A549 treated with CpdA at 1 μM for 4 hours (cell line): ENCODE measurements at places on chromosomes 7 and 10. TPM values are rescaled to one million over a fixed set of nuclear protein-coding genes. Genes with fewer than 3 reads are reported as not detected.

The EIF4EBP2 gene
- total RNA-seq, result 12.4 to 16.3 TPM (median 14.8 TPM) in 5 replicates

The SLC26A5 gene
- not detected in 5 replicates for total RNA-seq

The FAM25C gene
- 1.2 to 4.7 TPM (median 1.8 TPM) in 3 of 5 replicates, not detected in the others for total RNA-seq

The TTYH3 gene
- total RNA-seq, result 46.2 to 65.0 TPM (median 56.5 TPM) in 5 replicates

The NKX2-3 gene
- total RNA-seq, result 0.08 TPM in 1 of 5 replicates, not detected in the others

The TWIST1 gene
- total RNA-seq, result 1.4 to 4.2 TPM (median 3.6 TPM) in 5 replicates

The TDRD1 gene
- total RNA-seq, result not detected in 5 replicates

The MYL10 gene
- not detected in 5 replicates for total RNA-seq

The LRRD1 gene
- not detected in 5 replicates for total RNA-seq

The NKX1-2 gene
- 0.03 TPM in 1 of 5 replicates, not detected in the others for total RNA-seq

The MTURN gene
- total RNA-seq, result 3.6 to 5.4 TPM (median 4.6 TPM) in 5 replicates

The AKR1B1 gene
- 2,207 to 2,876 TPM (median 2,725 TPM) in 5 replicates for total RNA-seq

The ABCC2 gene
- 164 to 201 TPM (median 185 TPM) in 5 replicates for total RNA-seq

The VIPR2 gene
- not detected in 5 replicates for total RNA-seq

The PPP1R17 gene
- total RNA-seq, result not detected in 5 replicates

The PYROXD2 gene
- total RNA-seq, result 4.1 to 5.1 TPM (median 4.6 TPM) in 5 replicates

The SAP25 gene
- total RNA-seq, result 0.61 to 0.85 TPM (median 0.71 TPM) in 5 replicates

The NUTM2E gene
- 0.29 to 0.52 TPM (median 0.45 TPM) in 5 replicates for total RNA-seq

The UNCX gene
- 0.05 to 0.08 TPM (median 0.06 TPM) in 3 of 5 replicates, not detected in the others for total RNA-seq

The MMP21 gene
- total RNA-seq, result 0.13 TPM in 1 of 5 replicates, not detected in the others
